ENCODE measurements at places on chromosomes 2 and 18. TPM values are rescaled to one million over a fixed set of nuclear protein-coding genes. Genes with fewer than 3 reads are reported as not detected.

DNA sequence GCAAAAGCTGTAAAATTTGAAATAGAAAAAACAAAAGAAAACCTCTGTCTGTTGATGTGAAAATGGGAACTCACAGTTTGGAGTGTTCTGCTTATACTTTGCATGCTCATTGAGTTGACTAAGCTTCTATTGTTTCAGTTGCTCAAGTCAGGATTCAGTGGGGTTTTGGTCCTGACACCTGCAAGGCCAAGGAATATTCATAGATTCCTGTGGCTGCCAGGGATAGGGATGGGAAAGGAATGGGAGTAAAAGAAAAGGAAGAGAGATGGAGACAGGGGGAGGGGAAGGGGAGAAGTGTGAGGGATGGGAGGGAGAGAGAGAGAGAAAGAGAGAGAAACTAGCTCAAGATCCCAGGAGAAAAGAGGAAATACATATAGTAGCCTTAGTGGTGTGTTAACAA, 1.3 kb downstream of the CPS1 start:
- no peak for DNase-seq

GRCh38 chr2:67854798-67855197, 208.0 kb downstream of the C1D start:
- DNase-seq, result no peak

Gene NEU4
- polyA plus RNA-seq, result 1.8 TPM

GRCh38 chr2:108396845-108397244, 19.1 kb downstream of the SULT1C4 start:
- no peak for DNase-seq

- DNase-seq, result peak; percentile 8
Observed at GRCh38 chr18:2223449-2223848, 347.9 kb downstream of the METTL4 start.

Gene BMP10
- polyA plus RNA-seq, result not detected

DNA sequence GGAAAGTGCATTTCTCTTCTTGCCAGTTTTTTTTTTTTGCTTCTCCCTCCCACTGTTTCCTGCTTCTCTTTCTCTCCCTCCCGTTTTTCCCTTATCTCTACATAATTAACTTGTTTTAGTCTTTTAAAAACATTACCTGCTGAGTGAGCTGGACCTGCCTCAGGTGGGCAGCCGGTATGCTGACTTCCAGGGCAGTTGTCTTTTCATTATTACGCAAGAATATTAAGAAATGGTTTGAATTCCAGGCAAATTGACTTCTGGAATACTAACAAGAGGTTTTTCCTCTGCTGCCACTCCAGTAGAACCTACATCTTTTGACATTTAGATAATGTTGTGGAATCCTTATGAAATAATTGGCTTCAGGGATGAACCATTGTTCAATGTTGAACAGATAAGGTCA, 161.8 kb downstream of the THSD7B start:
- DNase-seq, result no peak

GRCh38 chr2:69177063-69177771, 164.2 kb downstream of the ANTXR1 start:
- no peak for DNase-seq

Gene KRTCAP3
- 6.1 TPM for polyA plus RNA-seq

Gene TNS1
- polyA plus RNA-seq, result 65.8 TPM

- no peak for DNase-seq
Observed at GRCh38 chr2:193845604-193846003, 1650.9 kb upstream of the TMEFF2 start.

DNA sequence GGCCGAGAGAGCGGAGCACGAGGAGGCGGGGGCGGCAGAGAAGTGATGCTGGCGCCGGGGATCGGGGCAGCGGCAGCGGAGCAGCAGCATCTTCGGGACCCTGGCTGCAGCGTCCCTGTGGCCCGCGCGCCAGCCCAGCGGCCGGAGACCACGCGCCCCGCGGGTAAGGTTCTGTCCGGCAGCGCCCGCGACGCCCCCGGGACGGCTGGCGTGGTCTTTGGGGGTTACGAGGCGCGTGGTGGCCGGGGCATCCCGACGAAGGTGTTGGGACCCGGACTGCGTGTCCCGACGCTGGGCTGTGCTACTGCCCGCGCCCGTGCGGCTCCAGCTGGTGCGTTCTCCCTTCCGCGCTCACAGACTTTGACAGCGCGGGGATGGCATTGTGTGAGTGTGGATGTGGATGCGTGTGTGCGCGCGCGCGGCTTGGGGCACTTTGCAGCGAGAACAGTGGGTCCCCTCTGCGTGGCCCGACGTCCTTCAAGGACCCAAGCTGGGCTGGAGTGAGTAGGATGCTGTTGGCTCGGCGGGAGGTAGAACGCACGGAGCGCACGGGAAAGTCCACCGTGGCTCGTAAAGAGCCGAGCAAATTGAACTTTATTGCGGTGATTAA, 405.0 kb downstream of the XIRP2 start:
- peak; percentile 17 for DNase-seq

Data from right renal pelvis (tissue), 4 donors.